ENCODE measurements at places on chromosomes 2 and 18.
A peak's percentile ranks its signal among the peaks of the same experiment; 100 is the strongest.

DNA sequence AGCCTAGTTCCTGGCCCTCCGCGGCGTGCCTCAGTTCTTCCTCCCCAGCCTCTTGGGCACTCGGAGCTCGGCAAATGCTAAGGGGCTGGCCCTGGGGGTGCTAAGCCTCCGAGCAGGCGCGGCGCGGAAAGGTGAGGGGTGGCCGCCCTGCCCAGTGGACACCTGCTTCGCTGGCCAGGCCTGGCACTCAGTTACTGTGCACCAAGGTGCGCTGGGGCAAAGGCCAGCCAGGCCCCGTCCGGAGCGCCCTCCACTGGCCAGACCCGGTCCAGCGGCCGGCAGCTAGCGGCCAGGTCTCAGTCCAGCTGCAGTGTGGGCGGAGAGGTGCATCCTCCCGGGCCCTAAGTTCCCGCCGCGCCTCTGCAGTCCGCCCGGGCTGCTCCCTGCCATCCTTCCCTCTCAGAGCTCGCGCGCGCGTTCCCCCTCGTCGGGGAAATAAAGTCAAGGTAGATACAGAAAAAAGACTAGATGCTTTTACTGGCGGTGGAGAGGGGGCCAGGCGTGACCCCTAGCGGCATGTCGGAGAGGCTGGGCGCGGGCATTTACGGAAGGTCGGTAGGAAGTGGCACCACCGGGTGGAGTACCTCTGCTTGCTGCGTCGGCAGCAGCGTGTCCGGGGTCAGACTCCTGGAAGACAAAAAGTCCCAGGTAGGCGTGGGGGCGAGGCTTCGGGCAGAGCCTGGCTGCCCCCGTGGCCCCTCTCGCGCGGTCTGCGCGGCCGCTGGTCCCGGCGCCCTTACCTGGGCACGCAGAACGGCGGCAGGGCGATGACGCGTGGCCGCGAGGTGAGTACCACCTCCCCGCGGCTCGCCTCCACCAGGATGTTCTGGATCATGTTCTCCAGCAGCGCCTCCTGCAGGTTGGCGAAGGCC, 9.4 kb upstream of the CRYBA2 start:
- DNase-seq: no peak

DNA sequence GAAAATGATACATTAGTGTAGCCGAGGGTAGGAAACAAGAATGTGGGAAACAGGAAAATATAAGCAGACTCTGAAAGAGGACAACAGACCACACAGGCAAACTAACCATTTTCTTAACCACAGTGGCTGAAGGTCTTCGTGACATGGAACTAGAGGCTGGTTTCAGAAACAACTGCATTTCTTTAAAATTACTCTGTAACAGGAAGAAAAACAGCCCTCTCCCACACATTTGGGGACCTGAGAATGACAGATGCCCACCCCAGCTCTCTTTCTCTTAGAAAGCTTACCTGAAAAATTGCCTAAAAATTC, 13.8 kb upstream of the SLC25A52 start:
- no peak for DNase-seq

GRCh38 chr18:10490401-10491165, 35.2 kb upstream of the NAPG start:
- peak; percentile 78 for DNase-seq

DNA sequence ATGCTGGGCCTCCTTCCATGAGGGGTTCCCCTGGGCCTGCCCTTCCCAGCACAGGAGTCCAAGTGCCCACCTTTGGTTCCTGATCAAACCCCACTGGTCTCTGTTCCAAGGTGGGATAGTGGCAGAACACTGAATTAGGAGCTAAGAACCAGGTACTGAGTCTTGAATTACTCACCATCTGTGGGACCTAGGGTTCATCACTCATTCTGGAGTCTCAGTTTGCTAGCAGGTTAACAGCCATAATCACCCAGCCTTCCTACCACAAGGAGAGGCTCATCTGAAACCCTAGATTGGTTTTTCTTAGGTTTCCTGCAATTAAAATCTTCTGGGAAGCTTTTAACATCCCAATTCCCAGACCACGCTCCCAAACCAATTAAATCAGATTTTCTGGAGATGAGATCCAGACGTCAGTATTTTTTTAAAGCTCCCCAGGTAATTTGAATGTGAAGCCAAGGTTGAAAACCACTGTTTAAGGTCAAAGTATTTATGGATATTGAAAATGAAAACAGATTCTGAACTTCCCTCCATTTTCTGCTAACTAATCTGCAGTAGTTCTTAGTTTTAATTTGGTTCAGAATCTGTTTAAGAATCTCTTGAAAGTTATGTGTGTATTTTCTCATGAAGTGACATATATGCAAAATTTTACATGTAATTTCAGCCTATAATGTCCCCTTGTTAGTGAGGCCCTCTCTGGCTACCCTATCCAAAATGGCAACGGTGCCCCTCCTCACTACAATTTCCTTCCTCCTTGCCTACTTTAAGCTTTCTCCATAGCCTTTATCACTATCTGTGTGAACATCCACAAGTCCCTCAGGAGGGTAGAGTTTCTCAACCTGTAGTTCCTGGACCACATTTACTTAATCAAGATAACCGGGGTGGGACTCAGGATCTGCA, 166.5 kb upstream of the CXCR4 start:
- no peak for DNase-seq

- DNase-seq: no peak
Observed at GRCh38 chr18:490024-490366, 10.5 kb downstream of the COLEC12 start.

DNA sequence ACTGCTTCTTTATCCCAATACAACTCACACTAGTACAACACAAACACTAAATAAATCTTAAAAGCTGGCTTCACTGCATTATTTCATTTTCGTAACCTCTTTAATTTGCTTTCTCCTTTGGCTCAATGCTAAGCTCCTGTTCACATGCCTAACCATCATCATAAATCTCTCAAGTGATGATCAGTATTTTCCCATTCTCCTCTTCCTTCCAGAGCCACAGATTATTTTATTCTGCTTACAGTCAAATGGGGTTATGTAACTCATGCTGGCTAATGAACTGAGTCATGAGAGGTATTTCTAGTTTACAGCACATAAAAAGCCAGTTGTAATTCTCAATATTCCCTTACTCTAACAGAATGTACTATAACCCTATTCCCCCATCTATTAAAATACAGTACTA, 350.4 kb upstream of the ZC3H15 start:
- no peak for DNase-seq

DNA sequence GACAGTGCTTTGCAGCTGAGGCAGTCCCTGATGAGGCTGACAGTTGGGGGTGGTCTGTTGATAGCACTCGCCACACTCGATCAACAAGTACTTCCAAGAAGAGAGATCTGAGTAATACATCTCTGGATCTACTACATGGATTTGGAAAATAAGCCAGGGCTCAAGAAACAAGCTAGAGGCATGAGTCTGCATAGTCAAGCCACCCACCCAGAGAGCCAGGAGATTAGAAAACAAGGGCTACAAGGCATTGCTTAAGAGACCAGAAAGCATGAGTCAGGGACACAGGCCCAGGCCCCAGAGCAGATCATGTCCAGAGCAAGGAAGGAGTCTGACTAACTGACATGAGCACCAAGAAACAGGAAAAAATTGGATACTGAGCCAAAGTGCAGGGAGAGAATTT, 196.9 kb upstream of the CWC22 start:
- no peak for DNase-seq
